ENCODE measurements at places on chromosomes 4 and X.

DNA sequence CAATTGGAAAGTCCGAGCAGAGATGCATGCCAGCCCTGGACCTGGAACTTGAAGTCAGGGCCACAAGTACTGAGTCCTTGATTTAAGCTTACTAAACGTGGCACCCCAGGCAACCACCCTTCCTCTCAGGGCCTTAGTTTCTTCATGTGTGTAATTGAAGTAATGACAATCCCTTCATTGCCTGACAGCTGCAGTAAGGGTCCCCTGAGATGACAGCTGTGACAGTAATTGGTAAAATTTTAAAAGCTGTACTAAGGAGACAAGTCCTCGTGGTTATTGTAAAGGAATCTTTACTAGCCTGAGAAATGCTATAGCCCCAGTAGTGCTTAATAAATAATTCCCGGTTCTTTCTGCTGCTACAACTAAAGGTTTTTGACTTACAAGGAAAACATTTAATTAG is 175.1 kb upstream of the RADX start:
- no peak for DNase-seq

GRCh38 chrX:41600291-41600690 is 88.5 kb upstream of the GPR34 start:
- no peak for DNase-seq

DNA sequence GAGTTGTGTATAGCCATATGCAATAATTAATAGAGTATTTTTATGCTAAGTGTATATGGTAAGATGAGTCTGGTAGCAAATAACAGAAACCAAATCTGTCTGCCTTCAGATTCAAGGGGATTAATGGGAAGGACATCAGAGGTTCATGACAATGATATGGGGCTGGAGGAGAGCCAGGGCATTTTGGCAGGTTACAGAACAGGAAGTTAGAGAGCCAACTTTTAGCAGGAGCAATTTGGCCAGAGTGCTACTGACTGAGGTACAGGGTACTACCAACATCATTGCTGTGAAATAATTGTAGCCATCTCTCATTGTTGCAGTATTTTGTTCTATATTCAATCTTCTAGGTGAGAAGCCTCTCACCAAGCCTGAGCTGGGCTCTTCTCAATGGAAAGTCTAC is 210.9 kb upstream of the FAM47A start:
- no peak for DNase-seq

DNA sequence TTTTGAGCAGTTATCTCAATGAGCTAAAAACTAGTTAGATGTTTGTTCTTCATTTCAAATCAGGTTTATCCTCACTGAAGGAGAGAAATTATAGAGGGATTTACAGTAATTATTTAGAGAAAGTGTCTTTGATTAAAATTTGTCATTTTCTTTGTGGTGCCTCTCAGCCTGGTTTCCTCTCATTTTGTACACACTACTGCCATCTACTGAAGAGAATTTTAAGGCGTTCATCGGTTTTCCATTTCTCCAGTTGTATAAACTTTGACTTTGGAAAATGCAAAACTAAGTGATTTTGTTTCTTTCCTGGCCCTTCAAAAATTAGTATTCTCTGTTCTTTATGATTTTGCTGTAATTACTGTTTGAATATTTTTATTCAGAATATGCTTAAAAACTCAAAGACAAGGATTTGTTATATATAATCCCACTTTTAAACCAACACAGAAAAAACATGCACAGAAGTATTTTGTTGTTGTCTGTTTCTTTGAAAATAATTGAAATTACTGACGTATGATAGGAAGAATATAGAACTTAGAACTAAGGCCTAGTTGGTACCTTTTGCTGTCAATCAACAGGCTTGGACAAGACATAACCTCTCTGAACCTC is 34.4 kb upstream of the ANXA3 start:
- DNase-seq, result no peak

DNA sequence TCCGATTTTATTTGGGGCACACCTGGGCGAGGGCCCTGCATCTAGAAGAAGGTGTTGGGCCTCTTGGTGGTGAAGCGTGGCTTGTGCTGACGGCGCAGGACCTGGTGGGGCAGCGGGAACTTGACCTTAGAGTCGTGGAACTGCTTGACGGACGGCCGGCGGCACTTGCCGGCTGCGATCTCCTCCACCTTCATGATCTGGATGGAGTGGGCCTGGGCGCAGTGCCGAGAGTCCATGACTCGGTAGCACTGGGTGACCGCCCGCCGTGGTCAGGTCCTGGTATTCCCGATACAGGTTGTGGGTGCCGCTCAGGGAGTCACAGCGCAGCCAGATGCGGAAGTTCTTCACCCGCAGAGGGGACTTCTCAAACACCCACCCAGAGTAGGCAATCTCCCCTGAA is 56.8 kb upstream of the ALG13 start:
- no peak for DNase-seq

- no peak for DNase-seq
Observed at GRCh38 chrX:17553961-17554482, 179.0 kb downstream of the NHS start.

- no peak for DNase-seq
Observed at GRCh38 chrX:39296472-39296871, 495.2 kb downstream of the MID1IP1 start.

GRCh38 chr4:15040916-15041463 is 38.7 kb downstream of the CPEB2 start:
- DNase-seq, result no peak

DNA sequence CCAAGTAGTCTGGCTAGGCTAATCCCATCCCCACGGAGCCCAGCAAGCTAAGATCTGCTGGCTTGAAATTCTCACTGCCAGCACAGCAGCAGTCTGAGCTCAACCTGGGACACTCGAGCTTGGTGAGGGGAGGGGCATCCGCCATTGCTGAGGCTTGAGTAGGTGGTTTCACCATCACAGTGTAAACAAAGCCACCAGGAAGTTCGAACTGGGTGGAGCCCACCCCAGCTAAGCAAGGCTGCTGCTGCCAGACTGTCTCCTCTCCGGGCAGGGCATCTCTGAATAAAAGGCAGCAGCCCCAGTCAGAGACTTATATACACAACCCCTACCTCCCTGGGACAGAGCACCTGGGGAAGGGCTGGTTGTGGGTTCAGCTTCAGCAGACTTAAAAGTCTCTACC is 639.6 kb downstream of the IQCM start:
- no peak for DNase-seq

GRCh38 chrX:30673127-30673796 is 20.0 kb downstream of the GK start:
- no peak for DNase-seq

DNA sequence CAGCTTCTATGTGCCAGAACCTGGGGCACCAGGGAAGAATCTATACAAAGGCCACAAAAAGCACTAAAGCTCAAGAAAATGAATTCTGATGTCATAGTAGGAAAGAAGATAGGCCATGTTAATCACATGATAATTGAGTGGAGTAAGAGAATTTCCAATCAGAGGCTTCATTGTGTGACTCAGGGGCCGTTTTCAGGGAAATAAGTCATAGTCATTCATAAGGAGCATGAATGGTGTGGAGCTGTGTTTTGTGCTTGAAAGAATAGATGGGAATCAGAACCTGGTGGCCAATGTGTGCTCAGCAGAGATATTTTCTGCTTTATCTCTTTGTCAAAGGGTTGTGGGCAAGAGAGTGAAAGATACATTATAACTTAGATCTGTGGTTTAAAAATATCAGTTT is 102.4 kb upstream of the ZDHHC15 start:
- no peak for DNase-seq

GRCh38 chrX:34487364-34487763 is 169.7 kb downstream of the TMEM47 start:
- no peak for DNase-seq

DNA sequence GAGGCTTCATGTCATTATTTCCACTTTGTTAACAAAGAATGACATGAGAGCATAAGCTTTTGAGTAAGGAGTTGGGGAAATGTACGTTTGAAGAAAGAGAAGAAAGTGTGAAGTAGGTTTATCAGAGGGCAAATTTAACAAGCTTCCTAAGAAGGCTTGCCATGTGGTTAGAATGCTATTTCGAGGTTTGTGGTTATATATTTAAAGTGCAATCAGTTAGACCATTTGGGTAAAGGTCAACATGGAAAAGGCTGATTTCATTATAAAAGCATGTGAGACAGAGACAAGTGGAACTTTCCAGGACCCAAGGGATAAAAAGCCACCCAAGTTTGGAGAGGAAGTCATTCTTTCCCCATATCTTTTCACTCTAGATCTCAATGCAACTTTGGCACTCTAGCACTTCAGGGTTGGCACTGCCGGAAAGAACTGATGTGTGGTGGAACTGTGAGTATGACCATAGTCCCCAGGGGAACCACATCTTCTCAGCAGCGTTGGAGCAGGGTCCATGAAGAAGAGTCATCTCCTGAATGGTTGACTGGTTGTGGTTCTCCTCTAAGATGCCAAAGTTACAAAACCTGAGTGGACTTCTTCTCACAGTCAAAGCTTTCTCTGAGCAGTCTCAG is 529.9 kb downstream of the MID1IP1 start:
- no peak for DNase-seq

GRCh38 chr4:155828628-155829027 is 37.4 kb downstream of the ASIC5 start:
- no peak for DNase-seq

DNA sequence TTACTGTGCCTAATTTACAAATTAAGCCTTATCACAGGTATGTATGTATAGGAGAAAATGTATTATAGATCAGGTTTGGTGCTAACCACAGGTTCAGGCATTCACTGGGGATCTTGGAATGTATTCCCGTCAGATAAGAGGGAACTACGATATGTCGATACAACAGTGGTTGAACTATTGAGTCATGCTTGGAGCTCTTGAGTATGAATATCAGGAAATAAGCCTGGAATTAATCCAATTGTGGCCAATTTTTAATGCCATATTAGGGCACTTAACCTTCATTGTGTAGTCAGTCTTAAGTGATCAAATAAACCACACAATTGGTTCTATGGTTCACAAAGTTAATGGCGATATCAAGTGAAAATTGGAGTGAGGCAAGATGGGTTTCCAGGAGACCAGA is 556.5 kb downstream of the IL1RAPL1 start:
- DNase-seq, result no peak

GRCh38 chr4:92791871-92792440 is 488.2 kb downstream of the GRID2 start:
- DNase-seq, result no peak

DNA sequence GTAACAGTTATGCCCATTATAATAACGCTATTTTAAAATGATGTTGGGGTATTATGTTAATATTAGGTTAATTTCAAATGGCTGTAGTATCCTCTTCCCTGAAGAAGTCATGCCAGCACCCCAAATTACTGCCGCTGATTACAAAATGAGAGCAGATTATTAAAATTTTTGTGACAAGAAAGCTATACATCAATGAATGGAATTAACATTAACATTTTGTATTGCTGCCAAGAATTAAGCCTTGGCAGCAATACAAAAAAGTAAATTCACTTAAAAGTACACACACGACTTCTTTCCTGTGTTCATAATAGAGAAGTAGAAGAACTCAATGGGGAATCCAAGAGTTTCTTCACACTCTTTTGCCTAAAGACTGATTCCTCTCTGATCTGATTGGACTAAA is 482.8 kb downstream of the STIM2 start:
- no peak for DNase-seq

DNA sequence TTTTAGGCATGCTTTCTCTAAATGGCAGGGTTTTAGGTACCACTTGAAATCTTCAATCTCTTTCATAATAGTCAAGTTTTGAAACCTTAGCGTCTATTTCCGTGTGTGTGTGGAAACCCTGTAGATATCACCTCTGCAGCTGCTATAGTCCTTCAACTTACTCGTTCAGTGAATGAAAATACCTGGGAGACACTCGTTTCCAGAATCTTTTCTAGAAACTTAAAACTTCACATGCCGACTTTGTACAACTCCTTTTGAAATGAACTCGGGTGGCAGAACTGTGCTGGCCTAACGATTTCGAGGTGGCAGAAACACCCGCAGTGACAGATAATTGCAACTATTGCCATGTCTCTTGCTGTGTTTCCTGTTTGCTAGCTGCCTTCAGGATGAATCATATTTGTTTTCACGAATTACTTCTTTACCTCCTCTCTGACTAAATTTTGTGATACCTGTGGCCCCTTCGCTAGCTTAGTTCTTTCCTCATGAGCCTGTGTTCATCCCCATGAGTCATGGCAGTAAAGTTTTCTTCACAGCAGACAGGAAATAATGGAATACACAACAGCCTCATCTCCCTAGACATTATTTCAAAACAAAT is 104.7 kb upstream of the SMIM10 start:
- no peak for DNase-seq

DNA sequence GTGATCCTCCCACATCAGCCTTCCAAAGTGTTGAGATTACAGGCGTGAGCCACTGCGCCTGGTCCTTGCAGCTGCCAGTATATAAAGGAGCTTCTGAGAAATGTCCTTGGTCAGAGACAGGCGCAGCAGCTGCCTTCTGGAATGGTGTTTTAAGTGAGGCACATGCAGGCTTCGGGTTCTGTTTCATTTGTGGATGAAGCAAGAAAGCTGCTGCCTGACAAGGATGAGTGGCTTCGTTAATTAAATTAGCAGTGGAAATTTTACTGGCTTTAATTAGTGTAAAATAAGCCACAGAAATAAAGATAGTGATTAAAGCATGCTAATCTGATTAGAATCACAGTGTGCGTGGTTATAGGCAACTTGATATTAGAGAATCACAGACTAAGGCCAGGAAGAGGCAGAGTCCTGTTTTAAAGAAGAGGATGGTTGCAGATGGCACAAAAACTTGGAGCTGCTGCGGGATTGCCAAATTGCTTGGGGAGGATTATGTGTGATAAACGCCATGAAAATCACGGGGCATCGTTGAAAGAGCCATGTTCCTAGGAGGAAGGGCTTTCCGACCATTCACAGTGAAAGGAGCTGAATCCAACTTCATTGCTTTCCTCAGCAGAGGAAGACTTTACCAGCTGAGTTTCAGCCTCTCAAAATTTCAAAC is 348.4 kb upstream of the FAT1 start:
- DNase-seq, result no peak

- DNase-seq, result no peak
Observed at GRCh38 chr4:182826391-182826790, 90.8 kb downstream of the DCTD start.

- no peak for DNase-seq
Observed at GRCh38 chrX:135436966-135437866, 15.5 kb downstream of the SMIM10L2A start.
